ENCODE measurements at places on chromosomes 2 and 18.

DNA sequence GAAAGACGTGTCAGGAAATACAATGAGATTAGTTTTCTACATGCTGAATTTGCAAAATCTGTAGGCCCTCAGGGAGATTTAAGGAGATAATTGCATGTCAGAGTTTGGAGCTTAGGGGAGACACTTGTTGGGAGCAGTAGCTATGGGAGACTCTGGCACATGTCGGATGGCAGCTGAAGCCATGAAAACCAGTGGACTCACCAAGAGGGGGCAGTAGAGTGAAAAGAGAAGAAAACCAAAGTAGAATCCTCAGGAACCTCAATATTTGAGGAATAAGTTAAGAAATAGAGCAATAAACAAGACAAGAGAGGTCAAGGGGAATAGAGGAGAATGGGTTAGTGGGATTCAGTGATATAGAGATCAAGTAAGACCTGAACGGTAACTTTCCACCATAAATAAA is 24.8 kb downstream of the RUFY4 start:
- DNase-seq: no peak

- DNase-seq: no peak
Observed at GRCh38 chr2:98669675-98670074, 61.3 kb downstream of the MGAT4A start.

DNA sequence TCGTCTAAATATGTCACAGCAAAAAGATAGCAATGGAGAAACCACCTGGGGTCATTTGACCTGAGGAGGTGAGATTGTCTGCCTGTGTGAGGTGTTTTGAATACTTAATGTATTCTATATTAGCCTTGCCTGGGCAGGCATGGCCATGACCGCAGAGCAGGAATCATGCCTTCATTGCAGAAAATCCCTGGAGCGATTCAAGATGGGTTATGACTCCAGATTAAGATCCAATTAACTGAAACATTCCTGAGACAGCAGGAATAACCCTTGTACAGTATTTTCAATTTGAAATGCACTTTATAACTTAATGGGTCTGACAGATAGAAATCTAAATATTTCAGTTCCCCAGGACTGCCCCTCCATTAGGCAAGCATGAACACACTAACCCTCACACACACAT is 227.3 kb upstream of the RAB6C start:
- DNase-seq: no peak

DNA sequence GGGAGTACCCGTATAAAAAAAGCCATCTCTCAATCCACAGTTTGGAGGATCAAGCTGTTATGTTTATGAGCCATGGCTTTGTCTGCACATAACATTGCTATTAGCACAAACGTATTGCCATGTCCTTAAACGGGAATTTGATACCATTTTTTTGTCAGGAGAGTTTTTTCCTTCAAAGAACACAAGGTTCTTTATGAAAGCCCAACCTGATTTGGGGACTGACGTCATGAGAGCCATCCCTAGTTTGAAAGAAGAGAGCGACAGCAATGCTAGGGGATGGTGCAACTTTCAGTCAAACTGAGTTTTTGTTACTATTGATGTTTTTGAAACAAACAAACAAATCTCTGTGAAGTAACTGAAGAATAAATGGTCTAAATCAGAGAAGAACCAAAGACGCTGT is 376.6 kb downstream of the EIPR1 start:
- DNase-seq: no peak

GRCh38 chr2:201696151-201696659 is 2.2 kb downstream of the MPP4 start:
- DNase-seq: no peak

DNA sequence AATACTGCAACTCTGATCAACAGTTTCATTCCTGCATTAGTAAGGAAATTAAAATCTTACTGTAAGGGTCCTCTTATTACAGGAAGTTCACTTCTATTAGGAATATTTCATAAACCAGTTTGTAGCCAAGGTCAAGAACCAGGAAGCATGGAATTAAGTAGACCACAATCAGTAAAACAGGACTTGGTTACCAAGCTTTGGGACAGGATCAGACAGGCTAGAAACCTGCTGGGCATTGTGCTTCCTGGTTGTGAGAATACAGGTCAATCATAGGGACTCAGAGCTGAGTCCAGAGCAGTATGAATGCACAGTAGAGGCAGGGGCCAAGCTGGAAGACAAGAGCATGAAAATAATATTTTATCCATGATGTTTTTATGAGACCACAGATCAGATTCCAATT is 248.0 kb downstream of the IKZF2 start:
- no peak for DNase-seq

DNA sequence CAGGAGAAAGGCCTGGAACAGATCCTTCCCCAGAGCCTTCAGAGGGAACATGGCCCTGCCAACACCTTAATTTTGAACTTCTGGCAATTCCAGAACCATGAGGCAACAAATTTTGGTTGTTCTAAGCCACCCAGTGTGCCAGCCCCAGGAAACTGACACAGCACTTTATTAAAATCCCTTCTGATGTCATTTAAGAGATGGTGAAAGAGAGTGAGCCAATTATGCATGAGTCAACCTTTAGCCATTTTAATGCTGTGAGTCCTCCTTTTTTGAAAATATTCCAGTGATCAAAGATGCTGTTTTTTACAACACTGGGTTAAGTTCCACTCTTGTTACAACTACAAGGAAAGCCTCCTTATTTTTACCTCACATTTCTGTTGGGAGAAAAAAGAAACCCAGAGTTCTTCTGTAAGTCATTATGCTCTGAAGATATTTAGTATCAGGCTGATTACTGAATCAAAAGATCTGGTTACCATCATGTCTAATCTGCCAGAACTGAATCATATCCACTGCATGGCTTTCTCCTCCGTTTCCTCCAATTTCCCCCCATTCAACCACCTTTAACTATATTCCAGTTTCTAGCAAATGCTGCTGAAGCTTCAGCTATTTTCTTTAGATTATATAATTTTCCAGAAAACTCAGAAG is 235.4 kb downstream of the TXNL1 start:
- DNase-seq: no peak

DNA sequence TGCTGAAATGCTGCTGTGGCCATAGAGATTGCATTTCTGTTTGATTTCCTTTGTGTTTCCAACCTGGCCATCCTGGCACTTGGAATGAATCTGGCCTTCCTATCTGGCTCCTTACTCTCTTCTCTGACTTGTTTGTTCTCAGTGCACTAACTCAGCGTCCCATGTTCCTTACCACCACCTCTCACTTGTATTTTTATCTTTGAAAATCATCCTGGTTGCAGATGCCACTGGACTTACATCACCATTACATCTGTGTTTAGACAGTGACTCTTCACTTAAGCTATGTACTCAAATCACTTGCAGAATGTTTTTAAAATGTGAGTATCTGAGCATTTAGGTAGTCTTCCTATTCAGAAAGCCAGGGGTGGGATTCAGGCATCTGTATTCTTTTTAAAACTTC is 239.5 kb downstream of the WDR7 start:
- DNase-seq: no peak

DNA sequence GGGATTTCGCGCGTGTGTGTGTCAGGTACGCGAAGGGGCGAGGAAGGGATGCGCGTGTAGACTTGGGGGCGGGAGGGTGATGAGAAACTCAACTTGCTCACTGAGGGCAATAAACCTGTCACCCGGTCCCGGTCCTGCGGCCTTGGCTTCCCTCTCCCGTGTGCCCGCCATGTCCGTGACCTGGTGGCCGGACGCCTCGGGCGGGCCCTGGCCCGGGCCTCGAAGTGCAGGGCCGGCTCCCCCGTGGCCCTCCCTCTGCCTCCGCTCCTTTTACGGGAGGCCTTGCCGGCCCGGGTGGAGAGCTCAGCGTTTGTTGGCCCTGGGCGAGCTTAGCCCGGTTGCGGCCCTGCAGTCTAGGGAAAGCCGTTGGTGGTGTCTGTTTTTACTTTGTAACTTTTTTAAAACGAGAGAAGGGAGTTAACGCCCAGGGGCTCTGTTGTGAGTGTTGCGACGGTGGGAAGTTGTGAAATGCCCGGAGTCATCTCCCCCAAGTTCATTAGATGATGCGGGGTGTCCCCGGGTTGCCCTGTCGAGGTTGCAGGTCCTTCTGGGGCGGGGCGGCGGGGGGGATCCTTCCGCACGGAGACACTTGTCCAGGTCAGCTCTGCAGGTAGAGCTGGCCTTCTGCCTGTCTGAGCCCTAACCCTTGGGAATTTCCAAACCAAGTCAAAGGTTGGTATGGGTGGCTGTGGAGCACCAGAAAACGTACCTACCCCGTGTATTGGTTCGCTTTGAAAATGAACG is 883 bp downstream of the SMCHD1 start:
- peak; percentile 21 for DNase-seq

DNA sequence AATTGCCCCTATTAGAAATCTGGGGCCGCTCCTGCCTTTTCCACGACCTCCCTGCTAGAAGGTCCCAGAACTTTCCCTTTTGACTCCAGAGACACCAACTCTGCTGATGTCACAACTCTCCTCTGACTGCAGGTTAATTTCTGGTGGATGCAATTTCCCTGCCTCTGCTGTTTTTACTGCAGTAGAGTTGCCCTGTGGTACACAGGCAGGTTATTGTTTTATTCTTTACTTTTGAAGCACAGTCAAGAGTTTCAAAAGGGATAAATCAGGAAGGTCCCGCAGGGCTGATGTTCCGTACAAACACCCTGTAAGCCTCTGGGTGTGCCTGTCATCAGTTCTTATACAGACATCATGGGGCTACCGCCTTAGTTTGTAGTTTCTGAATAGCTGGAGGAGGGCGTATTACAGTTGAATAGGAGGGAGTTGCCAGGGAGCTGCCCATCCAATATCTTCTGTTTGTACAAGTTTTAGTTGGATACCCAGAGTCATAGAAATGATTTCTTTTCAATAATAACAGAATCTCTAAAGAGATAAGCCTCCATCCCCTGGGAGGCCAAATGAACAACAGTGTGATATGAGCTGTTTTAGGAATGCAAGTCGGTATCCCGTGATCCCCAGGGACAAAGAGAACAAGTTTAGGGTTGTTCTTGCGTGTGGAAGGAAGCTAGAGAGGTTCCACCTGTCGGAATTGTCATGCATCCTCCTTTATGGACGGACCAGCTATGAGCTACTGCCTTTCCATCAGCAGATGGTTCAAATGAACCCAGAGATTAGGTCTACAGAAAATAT is 108.4 kb upstream of the COPS8 start:
- DNase-seq: no peak

Data from stimulated activated CD8-positive, alpha-beta memory T cell treated with anti-CD3 and anti-CD28 coated beads, Interleukin-15, amount 100 ng/mL, for 4 hours (primary cell).